ENCODE measurements at places on chromosomes 5 and 9.

DNA sequence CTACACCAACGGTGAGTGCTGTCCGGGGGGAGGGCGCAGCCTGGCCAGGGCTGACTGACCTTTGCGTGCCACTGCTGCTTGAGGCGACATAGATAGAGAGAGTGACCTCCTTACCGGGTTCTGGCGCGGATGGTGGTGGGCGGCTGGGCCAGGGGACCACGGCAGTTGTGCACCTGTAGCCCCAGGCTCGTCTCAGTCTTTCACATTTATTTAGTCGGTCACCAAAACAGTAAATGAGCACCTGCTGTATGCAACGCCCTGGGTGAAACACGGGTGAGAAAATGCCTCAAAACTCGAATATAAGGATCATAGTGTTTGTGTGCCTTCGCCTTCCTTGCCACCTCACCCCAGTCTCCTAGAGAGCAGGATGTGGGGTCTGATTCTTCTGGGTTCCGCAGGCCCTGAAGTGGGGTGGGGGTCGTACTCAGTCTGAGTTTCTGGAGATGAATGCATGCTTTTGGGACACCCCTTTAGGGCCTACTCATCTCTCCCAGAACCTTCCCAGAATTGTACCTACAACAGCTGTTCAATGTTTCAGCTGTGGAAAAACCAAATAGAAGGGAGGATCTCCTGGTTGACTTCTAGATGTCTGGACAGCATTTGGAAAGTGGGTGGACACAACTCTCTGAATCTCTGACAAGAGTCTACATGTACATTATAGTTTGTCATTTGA lies 714 bp downstream of the SEC24A start:
- peak; percentile 34 for DNase-seq
- H3K4me3 ChIP-seq = peak overlapping the region; percentile 70
- peaks cover 4% of the 10 kb centered on the region for H3K36me3 ChIP-seq

DNA sequence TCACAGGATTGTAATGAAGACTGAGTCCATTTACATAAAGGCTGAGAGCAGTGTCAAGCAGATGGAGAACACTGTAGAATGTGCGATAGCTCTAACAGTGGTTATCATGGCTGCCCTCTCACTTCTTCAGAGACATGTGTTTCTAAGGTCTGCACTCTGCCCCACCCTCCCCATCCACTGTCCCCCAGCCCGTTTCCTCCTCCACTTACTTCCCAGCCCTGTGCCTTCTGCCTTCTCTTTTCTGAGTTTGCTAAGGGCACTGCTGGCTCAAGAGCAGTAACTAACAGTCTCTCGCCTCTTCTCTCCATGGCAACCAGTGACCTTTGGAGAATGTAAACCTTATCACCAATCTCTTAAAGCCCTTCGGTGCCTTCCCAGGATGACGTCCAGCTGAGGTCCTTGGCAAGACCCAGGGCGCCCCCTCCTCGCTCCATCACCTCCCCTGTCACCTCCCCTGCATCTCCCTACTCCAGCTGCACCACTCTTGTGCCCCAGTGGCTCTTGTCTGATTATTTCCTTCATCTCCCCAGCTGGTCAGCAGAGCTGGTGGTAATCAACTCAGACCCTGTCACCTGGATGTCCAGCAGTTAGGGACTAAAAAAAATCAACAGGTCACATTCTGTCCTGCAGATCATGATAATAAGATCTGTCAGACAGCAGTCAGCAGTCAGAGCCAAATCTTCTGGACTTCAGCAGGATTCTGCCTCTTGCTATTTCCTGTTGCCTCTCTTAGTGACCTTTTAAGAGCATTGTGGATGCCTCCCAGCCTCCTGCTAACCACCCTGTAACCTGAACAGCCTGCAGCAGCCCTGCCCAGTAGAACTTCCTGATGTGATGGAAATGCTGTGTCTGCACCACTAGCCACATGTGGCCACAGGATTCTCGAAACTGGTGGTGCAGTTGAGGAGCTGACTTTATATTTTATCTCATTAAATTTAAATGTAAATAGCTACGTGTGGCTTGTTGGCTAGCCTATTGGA lies 9.0 kb downstream of the FXN start:
- DNase-seq = no peak
- H3K4me3 ChIP-seq = no peak overlapping the region

DNA sequence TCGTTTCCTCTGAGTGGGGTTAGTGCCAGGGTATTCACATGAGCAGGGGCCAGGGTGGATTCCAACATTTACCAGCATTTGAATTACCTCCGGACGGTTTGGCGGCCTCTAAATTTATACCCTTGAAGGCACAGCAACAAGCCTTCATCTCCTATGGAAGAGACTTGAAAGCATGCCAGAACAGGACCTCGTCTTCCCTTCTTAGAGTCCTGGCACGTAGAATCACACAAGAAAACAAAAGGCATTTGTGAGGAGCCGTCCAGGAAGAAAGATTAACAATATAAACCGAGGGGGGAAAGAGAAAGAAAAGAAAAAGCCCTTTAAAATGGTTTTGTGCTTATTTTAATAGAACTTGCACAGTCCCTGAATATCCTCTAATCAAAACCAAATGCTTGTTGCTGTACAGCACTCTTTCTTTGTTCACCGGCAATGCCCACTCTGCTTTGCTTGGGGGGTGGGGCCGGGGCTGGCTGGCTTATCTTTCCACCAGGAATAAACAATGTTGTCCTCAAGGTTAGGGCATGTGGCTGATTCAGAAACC lies 575.8 kb upstream of the ZNF462 start:
- H3K27me3 ChIP-seq = no peaks in the 10 kb centered on the region
- peak overlapping the region; percentile 28 for H3K4me3 ChIP-seq
- no peaks in the 10 kb centered on the region for H3K4me1 ChIP-seq
- peak overlapping the region; percentile 36 for H3K27ac ChIP-seq
- peak; percentile 53 for DNase-seq

- no peak for DNase-seq
- H3K27ac ChIP-seq = no peak overlapping the region
Observed at GRCh38 chr5:107365320-107366109, 305.2 kb downstream of the EFNA5 start.

DNA sequence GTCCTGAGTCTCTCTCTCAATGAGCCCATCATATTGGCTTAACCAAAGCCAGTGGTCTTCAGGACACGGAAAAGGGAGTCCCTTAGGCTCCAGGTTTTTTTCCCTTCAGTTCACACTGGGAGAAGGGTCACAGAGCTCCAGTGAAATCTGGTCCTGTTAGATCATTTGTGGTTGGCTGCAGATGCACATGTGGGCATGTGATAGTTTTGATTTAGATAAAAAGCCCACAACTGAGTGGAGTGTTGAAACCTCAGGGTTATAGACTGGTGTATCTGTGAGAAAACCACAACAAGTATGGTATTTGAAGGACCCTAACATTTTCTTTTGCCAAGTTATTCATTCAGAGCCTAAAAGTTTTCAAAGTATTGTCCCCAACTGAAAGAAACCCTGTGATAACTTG lies 46.7 kb downstream of the PRLR start:
- no peaks in the 10 kb centered on the region for H3K27me3 ChIP-seq
- no peaks in the 10 kb centered on the region for H3K36me3 ChIP-seq
- H3K27ac ChIP-seq = no peak overlapping the region
- H3K4me1 ChIP-seq = no peaks in the 10 kb centered on the region

DNA sequence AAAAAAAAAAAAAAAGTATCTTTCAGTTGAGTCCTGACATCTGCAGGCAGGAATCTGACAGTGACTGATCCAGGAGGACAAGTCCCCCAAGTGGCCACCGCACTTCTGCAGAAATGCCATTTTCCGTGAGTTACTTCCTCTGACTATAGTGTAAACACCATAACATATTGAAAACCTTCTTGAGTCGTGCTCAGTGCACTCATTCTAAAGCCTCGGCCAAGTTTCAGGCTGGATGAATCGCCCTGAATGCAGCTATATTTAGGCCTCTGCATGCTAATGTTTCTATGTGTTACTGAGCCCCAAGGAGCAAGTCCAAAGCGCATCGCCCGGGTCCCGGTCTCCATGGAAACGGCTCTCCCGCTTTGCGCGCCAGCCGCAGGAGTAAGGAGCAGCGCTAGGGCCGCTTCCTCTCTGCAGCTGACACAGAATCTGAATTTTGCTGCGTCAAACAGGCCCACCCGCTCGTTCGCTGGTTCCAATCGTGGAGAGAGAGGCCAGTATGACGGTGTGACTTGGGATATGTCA lies 335.4 kb downstream of the MSX2 start:
- H3K36me3 ChIP-seq = no peaks in the 10 kb centered on the region
- no peaks in the 10 kb centered on the region for H3K27me3 ChIP-seq
- peaks cover 13% of the 10 kb centered on the region for H3K4me1 ChIP-seq
- no peak overlapping the region for H3K27ac ChIP-seq
- peak overlapping the region; percentile 15 for H3K4me3 ChIP-seq

- H3K27me3 ChIP-seq = no peaks in the 10 kb centered on the region
- no peak for DNase-seq
- H3K4me3 ChIP-seq = no peak overlapping the region
- H3K27ac ChIP-seq = no peak overlapping the region
- H3K4me1 ChIP-seq = no peaks in the 10 kb centered on the region
Observed at GRCh38 chr9:100440071-100440470, 13.1 kb downstream of the MSANTD3 start.

GRCh38 chr5:95924720-95925377 lies 36.8 kb downstream of the ELL2 start:
- H3K4me3 ChIP-seq = no peak overlapping the region
- DNase-seq = no peak
- H3K36me3 ChIP-seq = peaks cover 13% of the 10 kb centered on the region
- H3K4me1 ChIP-seq = peaks cover 30% of the 10 kb centered on the region
- no peak overlapping the region for H3K27ac ChIP-seq
- H3K27me3 ChIP-seq = no peaks in the 10 kb centered on the region
